ENCODE measurements at places on chromosomes 6 and 20. TPM values are rescaled to one million over a fixed set of nuclear protein-coding genes. Genes with fewer than 3 reads are reported as not detected.

Gene PTK7
- total RNA-seq, result 5.5 TPM

Gene HLA-G
- not detected for total RNA-seq

Gene ITPA
- total RNA-seq, result 124 TPM

Gene ZDHHC14
- total RNA-seq, result 3.6 TPM

Gene ENPP3
- total RNA-seq, result not detected

Gene EFCAB8
- not detected for total RNA-seq

Gene KHDC1L
- 0.20 TPM for total RNA-seq

Gene TPX2
- 111 TPM for total RNA-seq

Measured in A549 treated with DMSO at 1 μM for 4 hours (cell line).